ENCODE measurements at places on chromosomes 16 and 17. TPM values are rescaled to one million over a fixed set of nuclear protein-coding genes. Genes with fewer than 3 reads are reported as not detected.
A peak's percentile ranks its signal among the peaks of the same experiment; 100 is the strongest.

The PPY gene
- total RNA-seq, result not detected

The SHISA9 gene
- 0.05 TPM for total RNA-seq

The ADAM11 gene
- 0.22 TPM for total RNA-seq

The ADGRG1 gene
- 0.67 TPM for total RNA-seq

The MT1H gene
- total RNA-seq, result not detected

The OTOA gene
- 0.10 TPM for total RNA-seq

The SP6 gene
- 0.29 TPM for total RNA-seq

The CTU2 gene
- 28.3 TPM for total RNA-seq

The ABCA8 gene
- not detected for total RNA-seq

The SMIM5 gene
- 2.0 TPM for total RNA-seq

GRCh38 chr17:41692722-41693521 is 4.2 kb downstream of the EIF1 start:
- DNase-seq, result peak; percentile 24

GRCh38 chr16:89623511-89624261 is 10.2 kb downstream of the DPEP1 start:
- DNase-seq, result no peak

DNA sequence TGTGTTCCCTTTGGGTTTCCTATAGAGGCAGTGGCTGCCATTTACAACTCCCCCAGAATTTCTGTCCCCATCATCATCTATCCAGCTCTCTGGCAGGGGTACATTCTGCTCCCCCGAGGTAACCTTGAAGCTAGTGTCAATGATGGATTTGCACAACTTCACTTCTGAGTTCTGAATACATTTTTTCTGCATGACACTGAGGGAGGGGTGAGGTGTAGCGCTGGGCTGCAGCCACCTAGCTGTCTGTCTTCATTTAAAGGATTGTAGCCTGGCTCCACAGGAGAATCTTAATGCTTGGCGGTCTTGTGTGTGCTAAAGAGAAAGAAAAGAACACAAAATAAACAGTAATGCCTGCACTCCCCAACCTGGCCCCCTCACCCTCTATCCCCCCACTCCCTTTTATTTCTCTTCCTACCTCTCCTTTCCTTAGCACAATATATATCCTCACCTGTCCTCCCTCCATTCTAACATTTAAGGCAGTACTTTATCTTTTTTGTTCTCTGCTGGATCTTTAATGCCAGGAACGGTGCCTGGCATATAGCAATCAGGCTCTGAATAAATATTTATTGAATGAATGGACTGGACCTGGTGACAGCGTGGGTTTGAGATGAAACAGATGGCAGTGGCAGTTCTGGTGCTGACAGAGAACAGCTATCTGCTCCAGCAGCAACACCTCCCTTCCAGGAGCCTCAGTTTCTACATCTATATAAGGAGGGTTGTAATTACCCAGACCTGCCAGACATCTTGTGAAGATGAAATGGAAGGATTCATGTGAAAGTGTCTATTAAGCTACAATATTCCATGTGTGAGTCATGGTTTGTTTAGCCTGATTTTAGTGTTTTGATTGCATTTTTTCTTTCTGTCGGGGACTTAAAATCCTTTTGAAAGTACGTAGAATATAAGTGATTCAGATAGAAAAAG is 163.5 kb upstream of the CDH11 start:
- no peak for DNase-seq

- DNase-seq, result no peak
Observed at GRCh38 chr16:58137581-58137980, 8.4 kb upstream of the CFAP20 start.

- no peak for DNase-seq
Observed at GRCh38 chr17:39225308-39225958, at the start of gene STAC2. Gene STAC2 (minus strand): TSS chr17:39225945. CDS start chr17:39225502, 443 bp downstream.

DNA sequence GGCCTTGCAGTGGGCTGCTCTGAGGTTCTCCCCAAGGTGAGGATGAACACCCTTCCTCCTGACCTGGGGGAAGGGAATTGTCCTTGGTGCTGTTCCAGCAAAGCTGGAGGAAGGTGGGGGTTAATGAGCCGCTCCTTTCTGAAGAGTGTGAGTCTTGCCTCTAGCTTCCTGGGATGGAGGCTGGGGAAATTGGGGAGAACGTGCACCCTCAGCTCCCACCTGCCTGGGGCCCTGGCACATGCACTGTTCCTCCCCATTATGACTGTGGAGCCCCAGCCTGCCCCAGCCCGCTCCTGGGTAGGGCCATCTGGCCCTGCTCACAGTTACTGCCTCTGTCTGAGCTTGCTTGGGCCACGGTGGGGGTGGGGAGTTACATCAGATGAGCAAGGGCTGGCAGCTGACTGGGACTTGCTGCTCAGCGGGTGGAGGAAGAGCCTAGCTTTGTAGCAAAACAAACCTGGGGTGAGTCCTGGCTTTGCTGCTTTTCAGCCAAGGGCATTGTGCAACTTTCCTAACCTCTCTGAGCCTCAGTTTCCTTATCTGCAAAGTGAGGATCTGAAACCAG is 11.1 kb downstream of the TNS4 start:
- DNase-seq, result no peak

- no peak for DNase-seq
Observed at GRCh38 chr16:67674851-67675578, 8.4 kb downstream of the C16orf86 start.

GRCh38 chr16:50928065-50928464 is 186.2 kb downstream of the CYLD start:
- no peak for DNase-seq

DNA sequence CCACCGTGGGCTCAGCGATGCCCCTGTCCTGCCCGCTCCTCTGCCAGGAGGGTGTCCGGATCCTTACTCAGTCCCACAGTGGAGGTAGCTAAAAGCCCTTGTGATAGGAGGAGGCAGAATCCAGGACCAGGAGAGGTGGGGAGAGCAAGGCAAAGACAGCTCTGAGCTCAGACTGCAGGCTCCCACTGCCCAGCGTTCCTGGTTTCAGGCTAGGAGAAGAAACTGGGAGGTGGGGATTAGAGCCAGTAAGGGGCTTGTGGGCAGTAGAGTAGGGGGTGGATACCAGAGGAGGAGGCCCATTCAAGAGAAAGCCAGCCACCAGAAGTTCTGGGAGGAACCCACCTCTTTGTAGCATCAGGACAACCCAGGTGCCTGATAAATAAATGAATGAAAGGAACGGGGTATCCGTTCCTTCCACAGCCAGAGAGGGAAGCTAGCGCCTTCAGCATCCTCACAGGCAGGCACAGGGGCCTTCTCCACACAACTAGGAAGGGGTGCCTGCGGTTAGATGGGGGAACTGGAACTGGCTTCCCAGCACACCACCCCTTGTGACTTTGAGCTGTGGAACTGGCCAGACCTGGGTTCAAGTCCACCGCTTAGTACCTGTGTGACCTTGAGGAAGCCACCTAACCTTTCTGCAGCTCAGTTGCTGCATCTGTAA is 2.3 kb downstream of the IL21R start:
- DNase-seq, result peak; percentile 25

GRCh38 chr17:55273579-55274354 is 9.0 kb downstream of the HLF start:
- DNase-seq, result no peak

DNA sequence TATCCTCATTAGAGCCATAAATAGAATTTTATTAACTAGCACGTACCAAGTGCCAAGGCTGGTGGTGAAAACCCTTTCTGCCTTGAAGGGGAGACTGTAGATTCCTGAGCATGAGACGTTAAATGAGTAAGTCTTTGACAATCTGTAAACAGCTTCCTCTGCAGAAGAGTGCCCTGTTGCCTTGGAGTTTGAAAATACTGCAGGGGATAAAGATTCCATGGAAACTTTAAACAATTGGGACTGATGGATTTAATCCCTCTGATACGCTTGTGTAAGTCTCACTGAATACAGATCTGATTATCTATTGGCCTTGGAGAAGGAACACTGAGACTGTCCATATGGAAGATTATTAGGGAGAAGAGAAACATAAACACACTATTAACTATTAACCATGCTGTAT is 1053.4 kb upstream of the RBFOX1 start:
- DNase-seq, result no peak

GRCh38 chr16:27421961-27422740 is 20.2 kb downstream of the IL21R start:
- DNase-seq, result peak; percentile 31

GRCh38 chr16:82160226-82160625 is 9.8 kb downstream of the MPHOSPH6 start:
- no peak for DNase-seq

Data from naive thymus-derived CD4-positive, alpha-beta T cell (primary cell).